ENCODE measurements at places on chromosomes 1 and 21.

DNA sequence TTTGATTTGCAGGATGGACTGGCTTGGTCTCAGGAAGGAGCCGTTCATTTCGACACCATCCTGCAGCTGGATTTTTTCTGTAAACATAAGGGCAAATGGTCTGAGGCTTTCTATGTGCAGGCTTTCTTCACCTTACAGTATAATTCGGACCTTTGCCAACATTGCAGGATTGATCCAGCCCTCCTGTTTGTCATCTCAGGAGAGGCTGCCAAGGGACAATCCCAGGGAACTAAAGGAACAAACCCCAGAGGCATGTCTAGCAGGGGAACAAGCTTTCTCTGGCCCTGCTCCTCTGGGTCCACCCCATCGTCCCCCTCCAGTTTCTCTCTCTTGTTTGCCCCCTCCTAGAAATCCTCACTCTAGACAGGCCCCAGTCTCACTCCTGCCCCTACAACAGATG is 24.8 kb upstream of the GBP6 start:
- DNase-seq, result no peak

- DNase-seq, result no peak
Measured at GRCh38 chr1:233873666-233874065, 30.8 kb upstream of the SLC35F3 start.

DNA sequence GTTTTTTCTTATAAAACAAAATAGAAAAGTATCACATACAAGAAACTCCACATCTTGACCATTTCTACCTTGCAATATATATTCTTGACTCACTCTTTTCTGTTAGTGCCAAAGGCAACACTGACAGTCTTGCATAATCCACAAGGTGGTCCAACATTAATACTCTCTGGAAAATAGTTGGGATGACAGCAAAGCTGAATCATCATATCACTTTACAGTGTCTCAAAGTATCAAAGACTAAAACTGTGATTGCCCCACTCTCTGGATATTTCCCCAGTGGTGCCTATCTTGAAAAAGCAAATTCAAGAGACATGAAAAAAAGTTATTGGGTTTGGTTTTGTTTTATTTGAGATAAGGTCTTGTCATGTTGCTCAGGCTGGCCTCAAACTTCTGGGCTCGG is 14.6 kb upstream of the TGFBR3 start:
- DNase-seq, result peak; percentile 96

DNA sequence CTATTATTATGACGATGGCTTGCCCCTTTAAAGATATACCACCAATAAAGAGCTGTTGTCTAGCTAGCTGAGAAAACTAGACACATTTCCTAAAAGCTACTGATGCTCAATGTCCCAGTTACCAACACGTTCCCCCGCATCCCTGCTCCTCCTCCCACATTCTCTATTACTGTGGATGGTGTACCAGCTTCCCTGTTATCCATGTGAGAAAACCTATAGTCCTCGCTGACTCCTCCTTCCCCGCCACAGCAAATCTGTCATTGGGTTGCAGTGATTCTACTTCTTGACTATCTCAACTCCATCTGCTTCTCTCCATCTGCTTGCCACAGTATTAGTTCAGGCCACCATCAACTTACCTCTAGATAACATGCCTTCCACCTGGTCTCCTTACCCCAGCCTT is 337.5 kb downstream of the KCNH1 start:
- DNase-seq, result no peak

DNA sequence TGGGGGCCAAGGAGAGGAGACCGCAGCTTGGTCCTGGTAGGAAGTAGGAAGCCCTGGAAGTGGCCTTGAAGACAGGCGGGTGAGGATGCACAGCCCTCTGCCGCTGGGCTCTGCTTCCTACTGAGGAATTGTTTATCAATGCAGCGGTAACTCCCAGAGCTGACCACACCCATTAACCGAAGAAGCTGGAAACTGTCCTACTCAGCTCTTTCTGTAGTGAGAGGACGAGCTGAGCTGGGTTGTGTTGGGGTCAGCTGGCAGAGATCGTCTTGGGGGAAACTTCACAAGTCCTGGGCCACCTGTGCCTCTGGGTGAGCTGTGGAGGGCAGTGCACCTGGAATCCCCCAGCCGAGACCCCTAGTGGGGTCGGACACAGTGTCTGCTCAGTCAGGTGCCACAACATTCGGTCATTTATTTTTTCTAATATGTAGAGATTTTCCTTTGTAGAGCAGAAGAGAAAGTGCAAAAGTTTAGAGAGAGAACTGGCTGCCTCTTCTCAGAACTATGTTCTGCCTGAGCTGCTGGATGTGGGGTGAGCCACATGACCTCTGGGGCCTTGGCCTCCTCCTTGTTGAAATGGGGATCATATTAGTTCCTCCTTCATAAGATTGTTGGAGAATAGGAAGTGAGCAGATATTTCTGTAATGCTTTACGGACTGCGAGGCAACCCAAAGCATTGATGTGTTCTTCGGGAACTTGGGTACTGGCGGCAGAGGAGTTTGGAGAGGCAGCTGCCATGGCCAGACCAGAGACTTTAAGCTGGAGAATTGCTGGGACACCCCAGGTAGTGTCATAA is 3.6 kb downstream of the NECAP2 start:
- DNase-seq, result no peak

- no peak for DNase-seq
Measured at GRCh38 chr1:235920596-235921375, 54.1 kb upstream of the LYST start.

DNA sequence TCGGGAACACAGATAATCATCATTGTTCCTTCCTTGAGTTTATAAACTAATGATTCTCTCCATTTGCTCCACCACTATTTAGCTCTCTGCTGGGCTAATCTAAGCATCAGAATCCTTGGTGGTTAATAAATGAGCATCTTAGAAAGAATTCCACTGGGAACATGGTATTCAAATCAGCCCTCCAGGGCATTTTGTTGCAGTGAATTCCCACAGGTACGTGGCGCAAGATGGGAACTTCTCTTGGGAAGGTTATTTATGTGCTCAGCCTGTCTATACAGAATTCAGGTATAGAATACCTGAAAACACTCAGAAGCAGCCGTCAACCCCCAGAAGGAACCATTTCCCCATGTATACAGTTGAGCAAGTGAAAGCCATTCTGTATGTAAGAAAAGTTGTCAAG is 131.5 kb downstream of the NTNG1 start:
- DNase-seq, result no peak

DNA sequence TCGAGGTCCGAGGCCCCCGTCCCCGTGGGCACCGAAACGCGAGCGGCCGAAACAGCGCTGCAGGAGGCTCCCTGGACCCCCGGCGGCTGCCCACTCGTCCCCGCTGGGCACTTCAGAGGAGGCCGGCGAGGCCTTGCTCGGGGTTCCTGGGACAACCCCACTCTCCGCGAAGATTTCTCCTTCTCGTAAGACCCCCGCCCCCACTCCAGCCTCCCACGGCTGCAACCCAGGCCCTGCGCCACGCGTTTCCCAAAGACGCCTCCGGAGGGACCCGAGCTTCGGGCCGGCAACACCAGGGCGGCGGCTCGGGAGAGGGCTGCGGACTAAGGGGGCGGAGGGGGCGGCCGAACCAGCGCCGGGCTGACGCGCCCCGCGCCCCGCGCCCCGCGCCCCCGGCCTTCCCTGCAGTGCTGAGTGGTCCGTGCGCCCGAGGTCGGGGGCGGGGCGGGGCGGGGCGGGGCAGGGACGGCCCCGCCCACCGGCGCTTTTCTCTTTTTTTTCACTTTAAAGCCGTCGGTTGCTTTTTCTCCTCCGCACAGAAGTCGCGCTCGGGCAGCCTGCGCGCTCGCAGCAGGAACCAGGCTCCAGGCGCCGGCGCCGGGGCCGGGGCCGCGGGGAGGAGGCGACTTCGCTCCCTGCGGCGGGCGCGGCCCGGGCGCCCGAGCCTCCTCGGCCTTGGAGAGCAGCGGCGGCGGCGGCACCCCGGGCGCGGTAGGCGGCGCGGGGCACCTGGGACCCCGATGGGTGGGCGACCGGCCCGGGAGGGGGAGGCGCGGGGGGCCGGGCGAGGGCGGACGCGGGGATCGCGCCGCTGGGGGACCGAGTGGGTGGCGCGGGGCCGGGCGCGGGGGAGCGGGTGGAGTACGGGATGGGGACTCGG is at the start of gene SPSB1:
Gene SPSB1, plus strand, starts transcription at position 534 of the 880 bp plus-strand sequence. CDS start 62,998 bp downstream, outside the sequence.
- DNase-seq, result peak; percentile 88

DNA sequence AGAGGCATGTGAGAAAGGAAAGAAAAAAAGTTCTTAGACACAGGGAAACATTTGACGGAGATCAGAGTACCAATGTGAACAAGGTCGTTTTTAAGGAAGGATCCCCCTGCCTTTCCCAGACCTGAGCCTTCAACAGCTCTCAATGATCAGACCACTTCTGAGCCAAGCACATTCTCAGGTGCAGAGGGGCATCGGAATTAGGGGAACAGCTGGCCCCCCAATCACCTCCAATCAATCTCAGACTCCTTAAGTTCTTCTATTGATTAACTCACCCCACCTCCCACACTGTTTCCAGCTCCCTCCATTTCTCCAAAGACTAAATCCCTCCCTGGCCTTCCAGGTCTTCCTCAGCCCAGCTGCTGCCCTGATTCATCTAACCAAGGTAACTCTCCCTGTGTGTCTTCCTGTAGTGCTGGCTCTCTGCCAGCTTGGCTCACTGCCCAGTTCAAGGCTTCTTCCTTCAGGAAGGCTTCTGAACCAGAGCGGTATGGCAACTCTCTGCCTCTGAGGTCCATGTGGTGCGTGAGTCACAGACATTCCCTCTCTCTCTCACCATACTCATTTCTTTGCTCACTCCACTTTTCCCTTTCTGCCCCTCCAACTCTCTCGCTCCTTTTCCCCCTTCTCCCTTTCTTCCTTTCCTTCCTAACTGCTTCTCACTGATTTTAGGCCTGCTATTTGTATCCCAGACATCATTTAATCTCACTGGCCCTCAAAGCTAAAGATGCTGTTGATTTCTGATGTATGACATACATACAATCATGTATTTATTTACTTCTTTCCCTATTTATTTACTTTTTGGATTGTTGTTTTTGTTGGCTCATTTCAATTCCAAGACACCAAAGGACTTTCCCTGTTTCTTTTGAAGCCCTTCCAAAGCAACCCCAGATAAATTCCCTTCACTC is 18.1 kb downstream of the CFAP45 start:
- DNase-seq, result peak; percentile 95

GRCh38 chr21:41641821-41642701 is 124.8 kb downstream of the RIPK4 start:
- DNase-seq, result peak; percentile 95

DNA sequence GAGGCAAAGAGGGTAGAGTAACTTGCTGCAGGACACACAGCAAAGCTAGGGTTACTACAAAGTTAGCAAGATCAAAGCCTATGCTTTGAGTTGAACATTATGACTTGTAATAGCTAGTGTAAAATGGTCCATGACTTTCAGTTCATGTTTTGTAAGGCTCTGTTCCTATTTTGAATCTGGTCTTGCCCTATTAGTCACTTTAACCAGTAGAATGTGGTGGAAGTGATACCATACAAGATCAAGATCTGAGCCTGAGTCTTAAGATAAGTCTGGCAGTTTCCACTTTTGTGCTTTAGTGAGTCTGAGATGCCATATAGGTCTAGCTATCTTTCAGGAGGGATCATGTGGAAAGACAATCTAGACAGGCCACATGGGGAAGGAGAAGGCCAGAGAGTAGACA is 282.1 kb upstream of the BRINP3 start:
- no peak for DNase-seq

- no peak for DNase-seq
Measured at GRCh38 chr1:229372251-229372650, 29.4 kb upstream of the CCSAP start.

DNA sequence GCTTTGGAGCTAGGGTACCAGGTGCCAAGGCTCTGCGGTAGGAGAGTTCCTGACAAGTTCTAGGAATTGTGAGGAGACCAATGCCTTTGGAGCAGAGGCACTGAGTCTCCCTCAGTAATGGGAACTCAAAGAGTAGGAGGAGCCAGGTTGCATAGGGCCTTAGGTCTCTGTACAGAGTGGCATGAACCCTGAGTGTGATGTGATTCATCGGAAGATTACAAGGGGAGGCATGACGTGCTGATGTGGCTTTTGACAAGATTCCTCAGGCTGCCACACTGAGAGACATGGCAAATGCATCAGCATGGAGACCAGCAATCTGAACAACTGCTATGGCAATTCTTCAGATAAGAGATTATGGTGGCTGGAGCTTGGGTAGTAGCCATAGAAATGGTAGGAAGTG is 94.6 kb upstream of the SLC44A3 start:
- peak; percentile 48 for DNase-seq

GRCh38 chr21:32578107-32578691 is 7.1 kb downstream of the TCP10L start:
- peak; percentile 17 for DNase-seq

GRCh38 chr1:59903141-59903754 is 23.3 kb downstream of the CYP2J2 start:
- DNase-seq, result peak; percentile 30

Measured in cardiac fibroblast (primary cell).